ENCODE measurements at places on chromosomes 11 and 22.
A peak's percentile ranks its signal among the peaks of the same experiment; 100 is the strongest.

GRCh38 chr11:95736809-95737208, 52.8 kb downstream of the FAM76B start:
- no peak for DNase-seq

- DNase-seq, result no peak
Measured at GRCh38 chr11:118587952-118588351, 15.7 kb downstream of the ARCN1 start.

GRCh38 chr11:132872211-132872610, 660.1 kb downstream of the OPCML start:
- DNase-seq, result no peak

DNA sequence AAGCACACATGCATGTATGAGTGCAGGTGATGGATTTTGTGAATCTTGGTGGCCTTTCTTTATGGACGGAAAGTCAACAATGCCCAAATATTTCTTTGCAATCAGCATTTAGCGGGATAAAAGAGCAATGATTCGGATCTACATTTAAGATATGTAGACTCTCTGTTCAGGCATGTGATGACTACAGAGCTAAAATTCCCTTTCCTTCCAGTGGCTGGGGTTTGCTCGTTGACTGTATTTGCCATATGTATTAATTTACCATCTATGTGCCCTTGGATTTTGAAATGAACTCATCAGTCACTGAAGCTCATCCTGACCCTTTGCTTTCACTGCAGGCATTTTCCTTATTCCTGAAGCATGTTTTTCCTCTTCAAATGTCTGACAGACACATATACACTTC, 13.6 kb downstream of the BLID start:
- no peak for DNase-seq

DNA sequence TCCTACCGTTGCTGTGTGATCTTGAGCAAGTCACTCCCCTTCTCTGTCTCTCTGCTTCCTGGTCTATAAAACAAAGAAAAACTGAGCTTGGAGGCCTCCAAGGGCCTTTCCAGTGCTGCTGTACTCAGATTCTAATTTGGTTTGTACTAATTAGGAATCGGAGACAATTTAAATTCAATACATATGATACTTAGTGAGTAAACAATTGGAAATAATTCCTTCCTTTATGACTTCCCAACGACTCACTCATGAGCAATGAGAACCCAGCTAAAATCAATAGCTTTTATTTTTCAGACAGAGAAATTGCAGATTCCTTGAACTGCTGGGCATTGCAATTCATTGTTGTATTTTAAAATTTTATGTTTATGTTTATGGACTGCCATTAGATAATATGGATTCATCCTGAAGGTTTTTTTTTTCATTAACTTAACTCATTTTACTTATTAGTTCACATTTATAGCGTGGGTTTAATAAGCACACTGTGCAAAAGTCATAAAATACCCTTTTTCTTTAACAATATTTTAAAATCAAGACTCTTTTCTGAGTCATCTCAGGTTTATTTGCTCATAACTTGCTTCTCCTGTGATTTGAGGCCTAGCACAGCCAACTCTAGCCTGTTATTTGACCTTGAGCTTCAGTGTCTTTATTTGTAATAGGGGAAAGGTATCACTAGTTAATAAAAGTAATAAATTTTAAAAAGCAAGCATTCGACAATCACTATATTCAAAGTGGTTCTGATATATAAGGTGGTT, 95.8 kb downstream of the TP53I11 start:
- peak; percentile 38 for DNase-seq

GRCh38 chr22:21450320-21450831, 16.8 kb upstream of the TMEM191C start:
- DNase-seq, result no peak

- DNase-seq, result no peak
Measured at GRCh38 chr11:72776844-72777754, 16.7 kb downstream of the STARD10 start.

DNA sequence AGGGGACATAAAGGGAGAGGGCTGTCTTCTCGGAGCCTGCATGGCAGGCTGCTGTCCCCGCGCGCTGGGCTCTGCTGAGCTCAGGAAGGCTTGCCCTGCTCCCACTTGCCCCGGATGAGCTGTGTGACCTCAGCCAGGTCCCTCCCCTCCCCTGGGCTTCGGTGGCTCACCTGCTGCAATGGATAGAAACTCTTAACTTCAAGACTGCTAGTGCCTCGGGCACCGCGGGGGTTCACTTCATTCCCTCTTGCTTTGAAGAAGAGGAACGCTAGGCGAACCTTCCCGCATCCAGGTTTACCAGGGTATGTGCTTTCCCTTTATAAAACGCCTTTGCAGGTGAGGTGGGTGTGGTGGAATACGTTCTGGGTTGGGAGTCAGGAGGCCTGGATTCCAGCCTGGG, 115.0 kb downstream of the PHF21B start:
- DNase-seq, result no peak

GRCh38 chr11:78532991-78533390, 41.7 kb downstream of the NARS2 start:
- no peak for DNase-seq

- DNase-seq, result no peak
Measured at GRCh38 chr22:47443836-47444745, 681.6 kb downstream of the TBC1D22A start.

DNA sequence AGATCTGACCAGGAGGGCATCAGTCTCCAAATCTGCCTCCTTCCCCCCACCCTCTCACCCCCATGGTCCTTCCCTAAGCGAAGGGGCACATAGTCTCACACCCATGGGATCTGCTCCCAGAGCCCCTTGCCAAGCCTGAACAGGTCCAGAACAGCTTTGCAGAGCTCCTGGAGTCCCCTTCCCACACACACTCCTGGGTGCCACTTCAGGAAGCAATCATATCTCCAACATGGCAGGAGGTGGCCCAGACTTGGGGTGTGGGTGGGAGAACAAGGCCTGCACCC, 63.0 kb downstream of the MICAL3 start:
- no peak for DNase-seq

GRCh38 chr22:49935561-49935960, 17.1 kb downstream of the CRELD2 start:
- DNase-seq, result no peak

DNA sequence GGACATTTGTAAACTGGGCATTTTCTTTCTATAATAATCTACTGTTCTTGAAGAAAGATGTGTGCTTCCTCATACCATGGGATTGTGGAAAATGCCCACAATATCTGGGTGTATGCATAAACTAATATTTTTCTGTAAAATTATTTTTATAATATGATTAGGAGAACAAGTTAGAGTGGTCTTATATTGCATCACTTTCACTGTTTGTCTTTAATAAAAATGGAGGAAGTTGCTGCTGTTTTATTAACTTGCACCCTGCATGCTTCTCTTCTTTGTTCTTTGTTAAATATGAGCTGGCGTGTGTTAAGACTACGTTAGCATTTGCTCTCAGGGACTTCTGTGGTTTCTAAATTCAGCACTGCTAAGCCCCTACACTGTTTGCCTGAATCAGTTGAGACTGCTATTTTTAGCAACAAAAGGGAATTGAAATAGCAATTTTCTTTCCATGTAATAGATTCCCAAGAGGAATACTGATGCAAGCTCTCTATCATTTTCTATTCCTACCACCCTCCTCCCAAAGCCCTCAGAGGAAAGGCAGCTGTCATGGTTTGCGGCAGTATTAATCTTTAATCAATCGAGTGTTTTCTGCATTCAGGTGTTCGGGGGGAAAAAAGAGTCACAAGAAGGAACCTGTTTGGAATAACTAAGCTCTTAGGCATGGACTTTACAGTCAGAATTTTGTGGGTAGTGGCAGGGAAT, 56.1 kb downstream of the HSD17B12 start:
- DNase-seq, result no peak

- peak; percentile 41 for DNase-seq
Measured at GRCh38 chr11:130940706-130941105, 24.4 kb upstream of the SNX19 start.

DNA sequence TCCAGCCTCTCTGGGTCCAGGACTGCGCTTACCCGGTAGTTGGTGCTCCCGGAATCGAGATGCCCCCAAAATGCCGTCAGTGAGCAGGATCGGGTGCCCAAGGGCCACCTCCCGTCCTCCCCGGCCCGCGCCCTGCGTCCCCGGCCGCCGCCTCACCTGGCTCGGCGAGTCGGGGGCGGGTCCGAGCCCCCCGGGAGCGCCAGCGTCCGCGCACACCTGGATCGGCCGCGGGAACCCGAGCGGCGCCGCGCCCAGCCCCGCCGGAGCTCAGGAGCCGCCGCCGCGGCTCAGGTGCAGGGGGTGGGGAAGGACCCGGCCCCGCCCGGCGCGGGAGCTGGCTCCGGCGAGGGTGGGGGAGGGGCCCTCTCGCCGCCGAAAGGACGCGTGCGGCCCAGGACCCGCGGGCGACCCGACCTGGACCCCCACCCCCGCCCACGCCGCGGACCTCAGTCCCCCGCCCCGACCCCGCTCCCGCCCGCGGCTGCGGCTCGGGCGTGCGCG, at the start of gene SHANK2:
SHANK2 (minus strand) TSS at position 309 of the 501 bp plus-strand sequence. CDS start 105,251 bp downstream, outside the sequence.
- DNase-seq, result no peak

GRCh38 chr11:16365581-16366228, 9.4 kb upstream of the SOX6 start:
- peak; percentile 65 for DNase-seq

- DNase-seq, result no peak
Measured at GRCh38 chr11:110859240-110859840, 147.1 kb upstream of the ARHGAP20 start.

DNA sequence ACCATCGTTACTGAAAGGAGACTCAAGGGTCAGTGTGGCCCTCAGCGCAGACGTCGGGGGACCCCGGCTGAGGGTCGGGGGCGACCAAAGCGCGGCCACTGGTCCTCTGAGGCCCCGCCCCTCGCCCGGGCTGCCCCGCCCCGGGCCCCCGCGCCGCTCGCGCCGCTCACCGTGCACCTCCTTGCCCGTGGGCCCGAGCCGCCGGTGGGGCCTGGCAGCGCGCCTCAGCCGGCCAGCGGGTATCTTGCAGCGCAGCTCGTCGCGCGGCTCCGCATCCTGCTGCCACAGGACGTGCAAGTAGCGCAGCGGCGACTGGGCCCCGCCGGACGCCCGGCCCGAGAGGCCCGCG, 419 bp downstream of the ANKRD54 start:
- no peak for DNase-seq

GRCh38 chr11:6693342-6694228, 10.4 kb upstream of the MRPL17 start:
- DNase-seq, result no peak

- DNase-seq, result no peak
Measured at GRCh38 chr11:67500831-67501715, 4.1 kb downstream of the PITPNM1 start.

GRCh38 chr11:133738624-133739023, 106.7 kb downstream of the SPATA19 start:
- DNase-seq, result no peak

- no peak for DNase-seq
Measured at GRCh38 chr22:48639021-48639795, 1188.5 kb downstream of the BRD1 start.

DNA sequence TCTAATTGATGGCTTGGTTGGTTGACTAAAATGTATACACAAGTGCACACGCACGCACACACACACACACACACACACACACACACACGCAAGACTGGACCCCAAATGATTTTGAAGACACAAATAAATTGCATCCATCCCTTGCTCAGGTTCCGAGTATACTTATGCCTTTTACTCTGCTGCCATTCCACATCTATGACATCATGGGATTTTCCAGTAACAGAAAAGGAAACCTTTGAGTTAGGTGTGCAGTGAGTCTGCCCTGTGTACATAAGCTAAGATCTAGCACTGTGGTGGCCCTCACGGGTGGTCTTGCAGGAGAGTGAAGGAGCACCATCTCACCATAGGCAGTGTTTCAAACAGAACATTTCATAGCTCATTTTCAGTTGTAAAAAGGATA, 20.5 kb upstream of the LARGE1 start:
- DNase-seq, result no peak

GRCh38 chr11:5618807-5619206, 6.0 kb upstream of the TRIM34 start:
- no peak for DNase-seq

DNA sequence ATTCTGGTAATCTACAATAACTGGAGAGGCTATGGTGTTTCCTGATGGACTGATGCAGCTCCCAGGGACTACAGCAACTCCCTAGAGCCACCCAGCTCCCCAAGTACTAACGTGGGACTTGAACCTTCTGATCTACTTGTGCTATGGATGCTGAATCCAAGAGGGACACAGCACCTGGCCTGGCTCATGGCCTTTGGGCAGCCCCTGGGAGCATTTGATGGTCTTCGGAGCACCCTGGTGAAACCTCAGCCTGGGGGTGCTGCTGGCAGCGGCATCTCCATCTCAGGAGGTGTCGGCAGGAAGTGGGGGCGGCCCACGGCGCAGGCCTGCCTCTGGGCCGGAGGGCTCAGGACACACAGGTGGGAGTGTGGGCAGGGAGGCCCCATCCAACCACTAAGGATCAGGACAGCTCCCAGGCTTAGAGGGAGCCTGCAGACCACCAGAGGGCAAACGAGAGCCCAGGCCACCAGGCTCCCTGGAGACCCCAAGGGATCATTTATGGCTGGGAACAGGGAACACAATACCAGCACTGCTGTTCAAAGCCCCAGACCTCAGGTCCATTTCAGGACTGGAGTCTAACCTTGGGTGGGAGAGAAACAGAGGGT, 8.7 kb downstream of the EHD1 start:
- DNase-seq, result no peak

- DNase-seq, result peak; percentile 18
Measured at GRCh38 chr11:13105237-13105844, 96.2 kb downstream of the RASSF10 start.

GRCh38 chr11:27420722-27421572, 51.6 kb downstream of the LGR4 start:
- no peak for DNase-seq

DNA sequence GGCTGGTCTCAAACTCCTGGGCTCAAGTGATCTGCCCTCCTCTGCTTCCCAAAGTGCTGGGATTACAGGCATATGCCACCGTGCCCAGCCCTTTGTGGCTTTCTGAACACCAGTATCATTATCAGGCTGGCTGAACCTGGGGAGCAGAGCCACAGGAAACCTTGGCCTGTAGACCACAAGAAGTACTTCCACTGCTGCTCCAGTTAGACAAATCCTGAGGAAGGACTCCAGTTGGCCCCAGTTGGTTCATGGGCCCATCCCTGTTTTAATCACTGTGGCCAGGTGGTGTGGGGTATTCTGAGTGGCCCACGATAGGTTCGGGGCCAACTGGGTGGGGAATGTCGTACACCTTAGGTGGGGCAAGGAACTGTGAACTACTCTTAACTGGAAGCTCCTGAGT, 5.5 kb upstream of the DUSP18 start:
- no peak for DNase-seq

- DNase-seq, result no peak
Measured at GRCh38 chr11:1305501-1306056, 3.9 kb downstream of the TOLLIP start.

- DNase-seq, result no peak
Measured at GRCh38 chr22:44395118-44396005, 82.6 kb upstream of the SHISAL1 start.

Measured in skin of body (tissue), 3 donors.